ENCODE measurements at places on chromosomes 2 and 18.

DNA sequence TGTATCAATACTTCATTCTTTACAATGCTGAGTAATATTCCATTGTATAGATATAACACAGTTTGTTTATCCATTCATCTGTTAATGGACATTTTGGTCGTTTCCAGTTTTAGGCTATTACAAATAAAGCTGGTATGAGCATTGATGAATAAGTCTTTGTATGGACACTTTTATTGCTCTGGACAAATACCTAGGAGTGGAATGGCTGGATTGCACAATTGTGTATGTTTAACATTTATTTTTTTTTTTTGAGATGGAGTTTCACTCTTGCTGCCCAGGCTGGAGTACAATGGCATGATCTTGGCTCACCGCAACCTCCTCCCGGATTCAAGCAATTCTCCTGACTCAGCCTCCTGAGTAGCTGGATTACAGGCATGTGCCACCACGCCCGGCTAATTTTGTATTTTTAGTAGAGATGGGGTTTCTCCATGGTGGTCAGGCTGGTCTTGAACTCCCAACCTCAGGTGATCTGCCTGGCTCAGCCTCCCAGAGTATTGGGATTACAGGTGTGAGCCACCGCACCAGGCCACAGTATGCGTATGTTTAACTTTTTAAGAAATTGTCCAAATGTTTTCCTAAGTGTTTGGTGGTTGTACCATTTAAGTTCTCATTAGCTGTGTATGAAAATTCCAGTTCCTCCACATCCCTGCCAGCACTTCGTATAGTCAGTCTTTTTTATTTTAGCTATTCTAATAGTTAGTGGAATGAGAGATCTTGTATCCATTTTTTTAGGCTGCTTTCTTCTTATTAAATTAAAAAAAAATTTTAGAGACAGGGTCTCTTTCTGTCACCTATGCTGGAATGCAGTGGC lies 194.9 kb upstream of the HAAO start:
- no peak for DNase-seq

GRCh38 chr18:73270920-73271634 lies 403.3 kb upstream of the NETO1 start:
- DNase-seq = no peak

DNA sequence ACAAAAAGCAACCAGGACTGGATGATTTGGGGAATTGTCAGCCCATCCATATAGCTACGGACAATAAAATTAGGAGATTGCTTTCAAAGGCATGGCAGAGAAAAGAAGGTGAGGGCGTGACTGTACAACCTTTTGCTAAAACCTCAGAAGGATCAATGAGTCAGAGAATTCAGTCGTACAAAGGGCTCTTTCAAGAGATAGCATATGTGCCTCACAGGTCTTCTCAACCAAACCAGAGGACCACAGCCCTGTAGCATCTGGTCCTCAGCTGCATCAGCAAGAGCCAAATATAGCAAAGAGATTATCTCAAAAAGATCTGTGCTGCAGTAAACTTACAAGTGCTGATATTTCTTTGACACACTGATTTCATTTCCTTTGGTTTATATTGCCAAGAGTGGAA lies 149.9 kb upstream of the RAB6C start:
- no peak for DNase-seq

- DNase-seq = no peak
These were observed 96.8 kb downstream of the GLI2 start for GRCh38 chr2:120832296-120833070.

DNA sequence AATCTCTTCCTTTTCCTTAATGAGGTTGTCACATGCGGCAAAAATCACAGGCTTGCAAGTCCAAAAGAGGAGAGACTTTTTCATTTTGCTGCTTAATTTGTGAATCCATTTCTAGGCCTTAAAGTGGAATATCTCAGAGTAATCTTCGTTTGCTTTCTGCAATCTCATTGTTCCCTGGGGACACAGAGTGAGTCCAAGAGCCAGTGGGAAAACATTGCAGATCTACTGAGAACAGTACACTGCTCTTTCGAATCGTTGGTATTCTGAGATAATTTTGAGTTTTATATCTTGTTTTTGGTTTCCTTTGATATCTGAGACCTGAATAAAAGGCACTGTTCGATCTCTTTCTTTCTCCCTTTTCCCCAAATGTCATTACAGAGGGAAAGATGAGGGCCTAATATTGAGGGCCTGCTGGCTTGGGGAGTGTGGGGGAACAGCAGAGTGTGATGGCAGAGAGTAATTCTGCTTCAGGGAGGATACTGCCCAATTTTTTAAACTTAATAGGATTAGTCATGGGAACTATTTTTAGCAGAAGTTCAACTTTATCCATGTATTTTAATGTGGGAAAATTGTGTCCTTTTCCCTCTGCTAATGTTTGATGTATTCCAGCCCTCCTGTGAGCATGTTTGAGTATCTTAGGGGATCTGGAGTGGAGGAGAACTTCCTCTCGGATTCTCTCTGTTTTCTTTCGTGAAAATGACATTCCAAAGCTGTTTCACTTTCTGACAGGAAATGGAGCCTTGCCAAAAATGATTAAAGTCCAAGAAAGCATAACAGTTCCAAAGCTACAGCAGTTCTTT lies 418.2 kb upstream of the ZEB2 start:
- no peak for DNase-seq

DNA sequence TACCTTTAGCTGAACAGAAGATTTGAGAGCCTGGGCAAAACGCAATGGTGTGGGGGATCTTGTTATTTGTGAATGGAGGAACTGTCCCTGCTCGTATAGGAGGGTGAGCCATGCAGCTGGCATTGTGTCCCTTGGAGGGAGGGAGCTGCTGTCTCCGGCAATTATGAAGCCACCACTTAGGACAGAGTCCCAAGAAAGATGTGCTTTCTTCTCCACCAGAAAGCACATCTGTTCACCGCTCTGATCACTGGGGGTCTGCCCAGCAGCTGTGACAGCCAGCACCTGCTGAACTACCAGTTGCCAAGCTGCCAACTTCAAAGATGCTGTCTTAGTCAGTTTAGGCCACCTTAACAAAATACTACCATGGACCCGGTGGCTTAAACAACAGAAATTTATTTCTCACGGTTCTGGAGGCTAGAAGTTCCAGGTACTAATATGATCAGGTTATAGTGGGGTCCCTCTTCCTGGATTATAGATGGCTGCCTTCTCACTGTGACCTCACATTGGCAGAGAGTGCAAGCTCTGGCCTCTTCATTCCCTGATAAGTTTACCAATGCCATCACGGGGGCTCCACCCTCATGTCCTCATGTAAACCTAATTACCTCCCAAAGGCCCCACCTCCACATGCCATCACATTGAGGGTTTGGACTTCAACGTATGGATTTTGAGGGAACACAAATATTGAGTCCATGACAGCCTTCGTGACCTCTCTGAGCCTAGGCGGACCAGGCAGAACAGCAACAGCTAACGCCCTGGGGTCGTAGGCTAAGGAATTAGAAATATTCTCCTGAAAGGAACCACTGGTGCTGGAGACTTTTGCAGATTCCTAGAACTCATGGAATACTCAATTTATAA lies 148.3 kb downstream of the RHBDD1 start:
- DNase-seq = no peak

- no peak for DNase-seq
These were observed 264.1 kb downstream of the CDH20 start for GRCh38 chr18:61597316-61597715.

GRCh38 chr18:78245451-78245850 lies 734.2 kb upstream of the SALL3 start:
- DNase-seq = no peak

GRCh38 chr2:24909555-24910177 lies 10.4 kb downstream of the ADCY3 start:
- no peak for DNase-seq

DNA sequence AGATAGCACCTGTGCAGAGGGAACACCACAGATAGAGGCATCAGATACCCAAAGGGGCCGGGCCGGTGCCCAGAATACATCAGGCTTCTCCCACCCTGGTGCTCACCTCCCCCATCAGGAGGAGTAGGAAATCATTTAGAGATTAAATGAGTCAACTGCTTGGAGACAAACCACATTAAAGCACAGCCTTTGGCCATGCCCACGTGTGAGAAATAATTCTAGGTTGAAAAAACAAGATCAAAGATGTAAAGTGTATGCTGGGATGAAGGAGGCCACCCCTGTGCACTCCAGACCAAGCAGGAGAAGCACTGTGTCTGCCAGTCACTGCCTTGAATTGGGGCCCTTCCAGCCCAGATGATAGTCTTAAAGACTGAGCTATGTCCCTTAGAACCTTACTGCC lies 152.8 kb upstream of the ACAA2 start:
- DNase-seq = no peak

- DNase-seq = no peak
These were observed 84.1 kb downstream of the LDLRAD4 start for GRCh38 chr18:13302457-13303225.

DNA sequence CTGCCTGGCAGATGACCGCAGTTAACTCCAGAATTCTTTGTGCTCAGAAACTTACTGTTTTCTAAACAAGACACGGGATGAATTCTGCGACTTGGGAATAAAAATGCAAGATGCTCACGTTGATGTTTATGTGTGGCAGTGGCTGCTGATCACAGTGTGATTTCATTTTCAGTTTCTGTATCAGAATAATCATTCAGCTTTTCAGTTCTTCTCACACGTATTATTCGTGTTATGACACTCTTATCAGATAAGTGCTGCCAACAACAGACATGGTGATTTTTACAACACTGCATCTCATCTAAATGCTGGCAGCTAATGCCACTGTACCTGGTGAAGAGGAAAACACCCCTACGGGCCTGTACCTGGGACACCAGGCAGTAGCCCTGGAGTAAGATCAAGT lies 272.9 kb upstream of the REV1 start:
- DNase-seq = no peak

GRCh38 chr2:72980535-72981217 lies 63.4 kb downstream of the EMX1 start:
- DNase-seq = no peak

DNA sequence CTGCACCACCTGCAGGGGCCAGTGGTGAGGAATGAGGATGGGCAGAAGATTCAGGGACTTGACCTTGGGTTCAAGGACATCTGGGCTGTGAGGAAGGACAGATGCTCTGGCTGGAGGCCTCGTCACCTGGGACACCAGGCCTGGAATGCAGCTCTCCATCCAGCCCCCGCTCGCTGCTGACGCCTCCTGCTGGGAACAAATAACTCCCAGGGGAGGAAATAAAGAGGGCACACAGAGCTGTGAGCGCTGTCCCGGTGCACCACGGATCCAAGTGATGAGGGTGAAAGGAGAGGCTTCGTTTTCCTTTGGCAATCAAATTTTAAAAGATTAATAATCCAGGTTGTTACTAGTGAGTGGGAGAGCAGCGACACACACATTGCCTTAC lies 368.0 kb upstream of the MYT1L start:
- DNase-seq = no peak

GRCh38 chr2:23545396-23545795 lies 160.4 kb downstream of the KLHL29 start:
- DNase-seq = no peak

DNA sequence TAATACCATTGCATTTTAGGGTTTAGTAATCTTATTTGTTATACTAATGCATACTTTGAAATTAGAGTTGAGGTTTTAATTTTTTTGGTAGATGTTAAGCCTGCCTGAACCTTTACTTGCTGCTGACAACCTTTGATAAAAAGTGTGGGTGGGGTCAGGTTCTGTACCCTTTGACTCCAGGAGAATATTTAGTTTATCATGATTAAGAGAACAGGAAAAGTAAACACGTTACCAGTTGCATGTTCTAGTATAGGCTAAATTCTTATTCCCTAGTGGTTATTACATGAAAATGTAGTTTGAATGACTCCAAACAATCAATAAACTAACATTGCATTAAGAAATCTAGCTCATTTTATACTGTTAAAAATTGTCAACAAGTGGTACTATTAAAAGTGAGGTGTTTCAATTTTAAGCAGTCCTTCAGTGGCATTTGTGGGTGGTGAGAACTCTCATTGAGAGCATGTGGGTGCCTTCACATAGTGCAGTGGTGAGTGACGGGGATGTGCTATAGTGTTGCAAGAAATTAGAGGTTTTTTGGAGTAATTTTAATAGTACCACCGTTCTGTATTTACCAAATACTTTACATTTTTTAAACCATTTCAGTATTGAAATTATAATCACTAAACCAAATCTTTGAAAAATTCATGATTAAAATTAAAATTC lies 29.9 kb downstream of the PHLPP1 start:
- DNase-seq = no peak

- DNase-seq = no peak
These were observed 13.7 kb downstream of the IGFBP5 start for GRCh38 chr2:216681683-216682082.

DNA sequence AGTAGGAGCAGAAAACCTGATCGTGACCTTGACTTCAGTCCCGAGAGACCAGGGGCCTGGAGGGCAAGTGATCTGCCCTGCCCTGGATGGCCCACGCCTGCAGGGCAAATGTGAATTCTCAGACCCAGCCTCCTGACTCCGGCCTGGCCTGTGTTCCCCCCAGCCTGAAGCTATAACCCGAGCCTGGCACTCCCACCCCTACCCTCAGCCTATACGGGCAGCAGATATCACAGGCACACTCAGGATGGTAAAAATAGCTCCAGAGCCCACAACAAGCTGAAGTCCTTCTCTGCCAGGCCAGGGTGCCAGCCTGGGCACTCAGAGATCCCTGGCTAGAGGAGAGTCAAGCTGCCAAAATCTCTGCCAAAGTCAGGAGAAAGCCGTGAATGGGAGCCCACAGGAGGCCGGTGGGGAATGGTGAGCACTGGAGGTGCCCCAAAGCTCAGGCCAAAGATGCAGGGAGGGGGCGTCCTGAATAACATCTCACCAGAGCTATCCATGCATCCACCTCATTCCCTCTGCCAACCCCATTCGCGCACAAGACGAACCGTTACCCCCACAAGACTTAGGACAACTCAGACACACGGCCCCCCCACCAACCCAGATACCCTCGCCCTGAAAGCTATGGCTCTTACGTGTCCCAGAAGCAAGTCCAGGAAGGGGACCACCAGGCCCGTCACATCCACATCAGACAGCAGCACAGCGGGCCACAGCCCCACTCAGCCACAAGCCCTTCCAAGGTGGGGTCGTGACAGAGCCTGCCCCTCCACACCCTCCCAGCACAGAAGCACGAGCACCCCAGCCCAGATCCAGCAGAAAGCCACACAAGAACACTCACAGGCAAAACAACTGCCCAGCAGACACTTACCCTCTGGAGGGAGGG lies 144.9 kb downstream of the TNS1 start:
- DNase-seq = no peak

GRCh38 chr2:25286723-25287483 lies 54.8 kb downstream of the DNMT3A start:
- no peak for DNase-seq

- DNase-seq = no peak
These were observed 977.1 kb upstream of the SOX11 start for GRCh38 chr2:4715065-4715464.

GRCh38 chr2:186724736-186725135 lies 30.9 kb downstream of the FAM171B start:
- no peak for DNase-seq

DNA sequence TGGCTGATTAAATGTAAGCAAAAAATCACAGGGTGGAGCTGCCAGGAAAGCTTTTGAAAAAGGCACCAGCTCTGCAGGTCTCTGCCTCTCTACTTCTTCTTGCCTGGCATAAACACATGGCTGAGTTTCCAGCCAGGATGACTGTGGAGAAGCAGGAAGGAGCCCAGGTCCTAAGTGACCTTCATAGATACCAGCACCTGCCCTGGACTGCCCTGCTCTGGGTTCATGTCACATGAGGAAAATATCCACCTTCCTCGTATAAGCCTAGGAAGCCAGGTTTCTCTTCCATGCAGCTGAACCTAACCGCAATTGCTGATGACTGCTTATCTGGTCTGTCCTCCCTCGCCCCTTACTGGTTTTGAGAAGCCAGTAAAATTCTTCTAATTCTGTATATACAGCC lies 47.8 kb upstream of the CREB1 start:
- no peak for DNase-seq
